ENCODE measurements at places on chromosomes 16 and 17.

- DNase-seq, result no peak
These were observed 348.7 kb upstream of the TNRC6C start for GRCh38 chr17:77609553-77610517.

- DNase-seq, result no peak
These were observed 142.1 kb upstream of the RPH3AL start for GRCh38 chr17:494601-495265.

DNA sequence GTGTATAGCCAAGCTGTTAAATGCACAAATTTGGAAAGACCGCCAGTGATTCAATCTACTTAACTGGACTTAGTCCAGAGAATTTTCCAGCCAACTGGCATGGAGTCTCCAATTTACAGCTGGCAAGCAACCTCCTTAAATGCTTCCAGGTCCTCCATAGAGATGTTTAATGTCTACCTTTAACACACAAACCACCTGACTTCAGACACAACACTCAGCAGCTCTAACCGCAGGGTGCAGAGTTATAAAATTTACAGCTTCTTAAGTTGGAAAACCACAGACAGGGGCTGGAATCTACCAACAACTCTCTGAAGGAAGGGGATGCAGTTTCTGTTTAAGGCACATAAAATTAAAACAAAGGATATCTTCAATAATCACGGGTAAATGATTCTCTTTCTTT, 106.9 kb downstream of the SYCE1L start:
- DNase-seq, result no peak

DNA sequence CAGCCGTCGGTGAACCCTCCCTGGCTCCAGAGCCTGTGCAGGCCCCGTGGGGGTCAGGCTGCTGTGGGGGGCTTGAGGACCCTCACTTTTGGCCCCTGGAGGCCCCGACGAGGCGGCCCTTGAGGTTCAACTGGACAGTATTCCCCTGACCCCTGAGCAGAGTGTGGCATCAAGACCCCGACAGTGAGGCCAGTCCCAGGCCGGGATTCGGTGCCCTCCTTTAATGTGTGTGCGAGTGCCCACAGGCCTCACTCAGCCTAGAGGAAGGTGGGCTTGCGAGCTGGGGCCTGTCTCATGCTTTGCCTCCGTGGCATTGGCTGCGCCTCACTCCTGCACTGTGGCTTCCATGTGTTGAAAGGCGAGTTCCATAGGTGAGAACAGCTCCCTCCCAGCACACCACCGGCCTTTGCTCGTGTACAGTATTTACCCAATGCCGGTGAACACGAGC, 94.5 kb downstream of the METRNL start:
- DNase-seq, result no peak

- no peak for DNase-seq
These were observed 624.3 kb upstream of the SOX9 start for GRCh38 chr17:71496552-71496951.

GRCh38 chr17:20063665-20064648, 54.8 kb downstream of the SPECC1 start:
- no peak for DNase-seq

- DNase-seq, result no peak
These were observed 22.4 kb upstream of the CBX2 start for GRCh38 chr17:79755591-79755990.

DNA sequence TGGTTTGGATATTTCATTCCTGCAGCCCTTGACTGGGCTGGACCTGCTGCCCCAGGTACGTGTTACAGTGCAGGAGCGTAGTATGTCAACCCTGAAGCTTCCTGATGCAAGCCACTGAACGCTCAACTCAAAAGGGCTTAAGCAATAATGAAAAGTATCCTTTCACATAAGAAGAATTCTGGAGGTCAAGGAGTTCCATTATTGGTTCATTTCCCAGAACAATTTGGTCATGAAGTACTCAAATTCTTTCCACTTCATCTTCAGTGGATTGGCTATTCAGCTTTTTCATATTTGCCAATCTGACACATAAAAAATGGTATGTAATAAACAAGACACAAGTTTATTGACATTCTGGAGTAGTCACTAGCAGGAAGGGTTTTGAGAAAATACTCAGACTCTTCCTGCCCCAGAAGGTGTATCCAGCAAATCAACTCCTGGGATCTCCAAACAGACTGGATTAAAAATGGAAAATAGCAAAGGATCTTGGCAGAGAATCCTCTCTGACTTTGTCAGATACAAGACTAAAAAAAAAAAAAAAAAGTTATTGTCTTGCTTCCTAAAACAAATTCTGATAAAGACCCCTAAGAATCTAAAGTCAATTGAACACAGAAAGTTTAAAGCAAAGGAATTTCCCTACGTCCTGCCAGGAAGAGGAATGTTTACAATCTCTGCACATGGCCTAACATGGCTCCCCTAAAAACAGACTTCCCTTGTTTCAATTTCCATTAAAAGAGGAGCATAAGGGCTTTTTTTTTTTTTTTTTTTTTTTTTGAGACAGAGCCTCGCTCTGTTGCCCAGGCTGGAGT, 37.5 kb upstream of the WSB1 start:
- no peak for DNase-seq

DNA sequence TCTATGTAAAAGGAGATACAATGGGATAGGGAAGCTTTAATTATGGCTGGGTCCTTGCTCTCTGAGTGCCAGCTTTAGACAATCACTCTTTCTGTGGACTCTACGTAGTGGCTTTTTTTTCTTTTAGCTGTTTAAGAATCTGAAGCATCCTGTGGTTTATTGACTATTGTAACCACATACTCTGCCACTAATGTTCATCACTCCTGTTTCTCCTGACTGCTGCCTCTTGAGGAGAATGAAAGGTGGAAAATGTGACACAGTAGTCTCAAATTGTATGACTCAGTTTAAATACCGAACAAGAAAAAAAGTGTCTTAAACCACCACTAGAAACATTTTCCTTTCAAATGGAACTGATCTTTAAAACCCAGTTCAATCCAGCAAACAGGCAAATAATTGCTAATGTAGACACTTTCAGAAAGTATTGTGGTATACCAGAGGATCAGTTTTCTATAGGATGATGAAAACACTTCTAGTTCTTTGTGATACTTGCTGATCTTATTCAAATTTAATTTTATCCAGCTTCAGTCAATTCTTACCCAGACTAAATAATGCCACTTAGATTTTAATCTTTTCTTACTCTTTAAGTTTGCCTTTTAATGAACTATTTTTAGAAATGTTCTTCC, 302.7 kb upstream of the PMFBP1 start:
- DNase-seq, result no peak

DNA sequence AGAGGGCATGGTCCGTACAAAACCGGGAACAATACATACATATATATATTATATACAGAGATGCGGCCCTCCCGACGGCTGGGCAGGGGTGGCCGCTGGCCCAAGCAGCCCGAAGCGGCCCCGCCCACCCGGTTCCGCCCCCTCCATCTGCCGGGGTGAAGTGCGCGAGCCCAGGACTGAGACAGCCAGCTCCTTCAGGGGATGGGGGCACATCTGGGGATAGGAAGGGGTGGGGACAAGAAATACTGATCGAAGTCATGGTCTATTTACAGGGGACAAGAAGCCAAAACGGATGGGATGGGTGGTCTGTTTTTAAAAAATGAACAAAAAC, 3.8 kb upstream of the SAMD14 start:
- DNase-seq, result no peak
